ENCODE measurements at places on chromosomes 5 and 9. TPM values are rescaled to one million over a fixed set of nuclear protein-coding genes. Genes with fewer than 3 reads are reported as not detected.

CD180 gene
- not detected for total RNA-seq

WNT8A gene
- total RNA-seq: not detected

GRCh38 chr5:151181818-151182523 lies 24.4 kb upstream of the ANXA6 start:
- DNase-seq: no peak

- DNase-seq: no peak
Measured at GRCh38 chr9:137547687-137548543, 2.3 kb downstream of the PNPLA7 start.

GRCh38 chr5:39024884-39025283 lies 49.3 kb downstream of the RICTOR start:
- DNase-seq: no peak

GRCh38 chr5:81884871-81885270 lies 87.0 kb upstream of the ATG10 start:
- no peak for DNase-seq

DNA sequence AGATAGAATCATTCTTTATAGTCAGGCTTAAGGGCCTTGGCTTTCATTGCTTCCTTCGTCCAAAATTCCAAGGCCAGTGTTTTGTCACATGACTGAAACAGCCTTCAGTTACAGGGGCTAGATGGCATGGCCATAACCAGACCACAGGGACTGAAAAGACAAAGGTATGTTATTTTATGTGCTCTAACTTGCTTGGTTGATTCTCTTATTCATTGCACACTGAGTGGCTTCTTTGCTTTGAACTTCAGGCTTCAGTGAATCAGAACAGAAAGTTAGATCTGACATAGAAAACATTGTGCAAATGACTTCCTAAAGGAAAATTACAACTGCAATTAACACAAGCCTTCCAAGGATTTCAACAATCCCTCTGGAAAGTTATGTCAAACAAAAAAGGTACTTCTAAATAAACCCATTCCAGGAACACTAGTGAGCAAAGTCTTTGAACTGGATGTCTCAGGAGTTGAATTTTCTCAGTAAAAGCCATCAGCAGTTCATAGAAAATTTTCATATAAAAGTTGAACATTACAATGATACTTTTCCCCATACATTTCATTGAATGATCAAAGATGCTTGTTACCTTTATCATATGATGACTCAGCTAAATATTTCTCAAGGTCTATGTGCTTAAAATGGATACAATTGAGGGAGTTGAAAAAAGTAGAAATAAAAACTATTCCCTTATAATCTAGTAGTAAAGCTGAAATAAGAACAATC lies 355.3 kb downstream of the TMEM232 start:
- peak; percentile 78 for DNase-seq

- DNase-seq: no peak
Measured at GRCh38 chr5:1878050-1878849, 4.5 kb downstream of the IRX4 start.
